HT-29 (cell line): ENCODE measurements at places on chromosomes 2 and 18. TPM values are rescaled to one million over a fixed set of nuclear protein-coding genes. Genes with fewer than 3 reads are reported as not detected.

GRCh38 chr2:42096869-42097591, 49.2 kb downstream of the PKDCC start:
- peak; percentile 65 for DNase-seq

The REEP1 gene
- total RNA-seq, result 0.13 TPM in 1 of 2 replicates, not detected in the other

DNA sequence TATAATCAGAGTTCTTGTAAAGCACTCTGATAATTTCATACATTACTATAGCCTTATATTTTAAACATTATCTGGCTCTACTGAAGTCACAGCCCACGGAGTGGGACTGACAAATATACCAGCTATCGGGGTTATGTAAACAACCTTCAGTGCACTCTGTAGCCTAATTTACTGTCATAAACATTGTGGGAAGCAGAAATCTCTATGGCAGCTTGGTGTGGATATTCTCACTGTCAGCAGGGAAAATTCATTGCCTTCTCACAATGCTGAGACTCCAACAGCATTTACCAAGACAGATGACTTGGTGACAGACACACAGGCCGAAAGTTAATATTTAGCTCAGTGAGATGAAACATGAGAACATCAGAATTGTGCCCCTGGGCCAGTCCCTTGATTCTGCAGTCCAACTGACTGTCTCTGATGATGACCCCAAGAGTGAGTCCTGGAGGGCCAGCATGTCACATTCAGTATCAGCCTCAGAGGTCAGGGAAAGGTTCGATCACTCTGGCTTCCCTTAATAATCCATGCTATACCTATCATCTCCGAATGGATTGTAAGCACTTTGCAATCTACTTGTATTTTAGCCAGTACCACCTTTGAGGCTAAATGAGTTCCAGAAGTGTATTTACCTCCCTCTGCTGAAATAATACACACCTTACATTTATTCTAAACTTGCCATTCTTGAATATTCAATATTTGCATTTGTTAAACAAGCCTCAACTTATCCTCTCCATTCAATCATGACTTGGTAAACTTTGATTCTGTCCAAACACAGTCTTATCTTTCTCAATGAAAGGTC, 146.2 kb upstream of the OSR1 start:
- peak; percentile 76 for DNase-seq

The PDE1A gene
- total RNA-seq, result not detected in 2 replicates

GRCh38 chr2:222653280-222653679, 2.6 kb downstream of the FARSB start:
- DNase-seq, result no peak

DNA sequence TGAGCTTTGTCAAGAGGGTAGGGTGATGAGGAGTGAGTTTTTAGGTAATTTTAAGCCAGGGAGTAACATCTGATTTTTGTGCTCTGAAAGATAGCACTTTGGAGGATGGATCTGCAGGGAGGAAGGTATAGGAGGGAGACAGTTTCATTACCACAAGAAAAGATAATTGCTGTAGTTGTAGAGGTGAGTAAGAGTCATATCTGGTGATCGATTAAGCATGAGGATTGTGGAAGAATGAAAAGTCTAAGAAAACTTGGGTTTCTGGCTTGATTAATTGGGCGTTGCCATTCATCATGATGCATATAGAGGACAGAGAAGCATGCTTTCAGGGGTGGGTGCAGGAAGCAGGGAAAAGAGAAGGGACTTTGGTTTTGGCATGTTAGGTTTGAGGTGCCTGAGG, 18.5 kb downstream of the KCMF1 start:
- DNase-seq, result no peak

- DNase-seq, result no peak
Measured at GRCh38 chr2:165068487-165068757, 113.1 kb upstream of the SLC38A11 start.

The CHPF gene
- total RNA-seq, result 70.1 and 75.4 TPM in 2 replicates

DNA sequence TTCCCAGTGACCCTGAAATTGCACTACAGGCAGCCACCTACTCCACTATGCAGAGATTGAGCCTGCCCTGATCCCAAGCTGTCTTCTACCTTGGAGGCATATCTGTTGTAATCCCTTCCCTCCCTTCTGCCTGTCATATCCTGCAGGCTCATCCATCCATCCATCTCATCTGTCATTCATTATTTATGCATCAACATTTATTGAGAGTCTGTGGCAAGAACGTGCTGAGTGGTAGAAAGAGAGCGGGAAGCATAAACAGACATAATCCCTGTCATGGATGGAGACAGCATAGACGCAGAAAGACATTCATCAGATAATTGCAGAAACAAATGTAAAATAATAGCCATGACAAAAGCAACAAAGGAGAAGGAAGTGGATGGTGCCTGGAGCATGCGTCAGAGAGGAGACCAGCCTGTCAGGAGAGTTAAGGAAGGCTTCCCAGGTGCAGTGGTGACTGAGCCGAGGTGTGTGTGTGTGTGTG, 110.7 kb upstream of the STPG4 start:
- DNase-seq, result no peak

The AFF3 gene
- total RNA-seq, result not detected in 2 replicates

GRCh38 chr2:66512626-66513025, 77.7 kb downstream of the MEIS1 start:
- no peak for DNase-seq

DNA sequence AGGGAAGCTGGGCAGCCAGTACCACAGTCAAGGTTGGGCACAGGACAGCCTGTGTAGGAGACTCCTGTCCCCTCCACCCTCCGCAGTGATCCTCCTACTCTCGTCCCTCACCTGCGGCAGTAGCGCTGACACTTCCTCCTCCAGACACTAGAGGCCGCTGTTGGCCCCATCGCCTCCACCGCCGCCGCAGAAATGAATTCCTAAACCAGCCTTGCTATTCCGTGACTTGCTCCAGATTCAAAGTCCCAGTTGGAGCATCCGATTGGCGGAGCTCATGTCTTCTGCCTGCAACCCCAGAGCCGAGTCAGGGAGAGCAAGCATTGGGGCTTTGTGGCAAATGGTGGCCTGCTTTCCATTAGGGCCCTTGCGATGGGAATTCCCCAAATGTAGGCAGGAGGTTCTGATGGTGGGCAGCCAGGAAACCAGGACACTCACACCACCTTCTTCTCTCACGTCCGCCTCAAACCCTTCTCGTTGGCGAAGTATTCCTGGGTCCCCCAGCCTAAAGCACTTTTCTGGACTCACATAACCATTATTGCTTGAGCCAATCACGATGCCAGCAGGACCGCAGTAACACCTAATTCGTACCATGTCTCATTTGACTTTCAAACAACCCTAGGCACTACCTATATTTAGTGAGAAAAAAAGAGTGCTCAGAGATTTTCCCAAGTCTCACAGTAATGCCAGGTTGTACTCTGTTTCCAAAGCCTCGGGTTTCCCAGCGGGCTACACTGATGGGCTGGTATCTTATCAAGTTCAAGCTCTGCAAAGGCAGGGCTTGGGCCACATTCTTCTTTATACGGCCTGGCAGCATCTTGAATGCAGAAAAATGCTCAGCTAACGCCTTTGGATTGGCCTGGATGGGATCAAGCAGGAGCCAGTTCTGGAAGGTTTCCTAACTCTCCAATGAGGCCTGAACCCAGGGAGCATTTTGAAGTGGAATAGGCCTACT, 1.2 kb upstream of the DNAJB2 start:
- DNase-seq, result peak; percentile 86

DNA sequence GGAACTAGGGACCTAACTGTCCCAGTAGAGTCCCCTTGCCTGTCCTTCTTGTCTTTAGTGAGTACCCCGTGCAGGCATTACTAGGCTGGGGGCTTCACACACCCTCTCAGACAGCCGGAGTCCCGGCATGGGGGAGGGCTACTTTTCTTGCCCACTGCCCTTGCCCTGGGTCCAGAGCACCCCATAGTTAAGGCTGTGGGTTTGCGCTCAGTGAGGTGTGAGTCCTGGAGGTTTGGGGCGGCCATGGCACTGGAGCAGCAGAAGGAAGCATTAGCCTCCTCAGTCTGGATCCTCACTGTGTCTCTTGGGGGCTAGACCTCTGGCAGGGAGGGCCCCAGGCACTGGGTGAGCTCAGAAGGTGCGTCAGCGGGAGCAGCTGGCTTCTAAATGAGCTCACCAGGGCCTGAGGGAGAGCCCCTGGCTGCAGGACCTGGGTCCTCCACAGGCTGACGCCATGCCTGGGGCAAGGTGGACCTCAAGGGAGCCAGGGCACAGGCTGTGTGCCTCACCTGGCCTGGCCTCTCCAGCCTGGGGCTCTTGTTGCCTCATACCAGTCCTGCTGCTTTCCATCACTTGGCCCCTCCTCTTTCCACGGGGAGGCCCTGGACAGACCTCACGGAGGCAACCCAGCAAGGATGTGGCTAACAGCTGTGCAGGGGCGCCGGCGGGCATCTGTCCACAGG, 27.4 kb downstream of the HS6ST1 start:
- DNase-seq, result no peak

GRCh38 chr2:49715597-49715996, 561.3 kb upstream of the FSHR start:
- no peak for DNase-seq

The DCDC2C gene
- not detected in 2 replicates for total RNA-seq

- DNase-seq, result no peak
Measured at GRCh38 chr2:196230061-196230854, 58.9 kb upstream of the STK17B start.

DNA sequence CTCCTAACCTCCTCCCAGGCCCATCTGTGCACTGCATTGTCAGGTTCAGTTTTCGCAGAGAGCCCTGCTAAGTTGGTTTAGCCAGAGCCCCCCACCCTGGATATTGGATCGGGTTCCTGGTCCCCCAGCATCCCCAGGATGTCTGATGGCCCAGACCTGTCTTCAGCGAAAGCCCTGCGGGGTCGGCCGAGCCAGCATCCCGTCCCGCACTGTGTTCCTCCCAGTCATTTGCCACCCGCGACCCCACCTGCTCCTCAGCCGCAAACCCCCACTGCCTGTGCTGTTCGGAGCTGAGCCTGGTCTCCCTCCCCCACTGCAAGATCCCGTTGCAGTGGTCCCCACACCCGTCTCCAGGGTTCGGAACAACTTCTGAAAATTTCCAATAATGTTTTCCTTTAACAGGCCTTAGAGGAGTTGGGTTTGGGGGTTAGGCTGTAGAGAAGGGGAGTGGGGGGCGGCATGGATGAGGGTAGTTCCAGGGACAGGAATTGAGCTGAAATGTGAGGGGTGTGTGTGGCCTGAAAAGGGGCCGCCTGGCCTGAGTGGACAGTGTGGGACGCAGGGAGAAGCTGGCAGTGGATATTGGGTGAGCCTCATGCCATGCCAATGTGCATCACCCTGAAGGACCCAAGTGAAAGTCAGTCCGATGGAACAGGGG, 1.6 kb upstream of the COPS9 start:
- DNase-seq, result no peak

GRCh38 chr2:215825707-215826106, 187.6 kb downstream of the MREG start:
- DNase-seq, result no peak

The GNLY gene
- total RNA-seq, result not detected in 2 replicates

DNA sequence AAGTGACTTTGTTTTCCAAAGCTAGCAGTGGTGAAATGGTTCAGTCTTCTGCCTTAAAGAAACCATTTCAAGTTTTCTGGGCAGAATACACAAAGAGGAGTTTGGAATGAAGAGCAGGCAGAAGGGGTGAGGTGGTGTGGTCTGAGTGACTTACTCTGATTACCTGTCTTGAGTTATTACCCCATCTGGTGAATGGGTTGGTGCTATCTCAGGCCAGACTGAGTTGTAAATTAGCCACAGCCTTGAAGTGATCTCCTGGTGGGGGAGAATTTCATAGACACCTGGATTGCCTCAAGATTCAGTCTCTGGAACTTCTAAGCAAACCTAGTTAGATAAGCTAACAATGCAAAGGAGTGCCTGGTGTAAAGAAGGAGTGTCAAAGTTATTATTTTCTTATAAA, 983.5 kb upstream of the NXPH2 start:
- DNase-seq, result no peak

DNA sequence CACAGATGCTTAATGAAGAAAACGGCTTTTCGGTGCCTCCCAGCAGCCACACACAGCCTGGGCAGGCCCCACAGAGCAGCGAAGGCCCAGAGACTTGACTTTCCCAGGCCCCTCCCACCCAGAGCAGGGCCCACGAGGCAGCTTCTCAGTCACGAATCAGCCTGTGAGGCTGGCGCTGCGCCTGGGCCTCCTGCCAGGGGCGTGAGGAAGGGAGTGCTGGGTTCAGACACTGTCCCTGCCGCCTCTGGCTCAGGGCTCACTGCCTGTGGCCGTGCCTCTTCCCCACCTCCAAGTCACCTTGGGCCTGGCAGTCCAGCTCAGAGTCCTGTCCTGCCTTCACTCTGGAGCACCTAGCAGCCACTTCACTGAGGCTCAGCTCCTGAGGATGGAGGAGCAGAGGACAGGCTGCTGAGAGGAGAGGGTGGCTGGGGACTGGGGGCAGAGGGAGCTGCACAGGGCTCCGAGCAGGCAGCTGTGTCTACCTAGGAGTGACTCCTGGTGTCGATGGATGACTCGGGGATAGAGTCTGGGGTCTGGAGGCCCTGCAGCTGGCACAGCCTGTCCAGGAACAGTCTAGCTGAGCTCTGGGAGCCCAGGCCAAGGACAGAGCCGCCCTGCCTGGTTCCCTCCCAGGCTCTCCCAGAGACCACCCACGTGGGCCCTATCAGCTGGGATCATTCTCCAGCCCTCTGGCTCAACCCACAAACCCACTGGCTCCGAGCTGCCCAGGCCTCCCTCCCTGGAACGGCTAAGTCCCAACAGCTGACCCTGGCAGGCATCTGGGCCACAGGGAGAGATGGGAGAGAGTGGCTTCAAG, 36.4 kb upstream of the FOSL2 start:
- peak; percentile 26 for DNase-seq

DNA sequence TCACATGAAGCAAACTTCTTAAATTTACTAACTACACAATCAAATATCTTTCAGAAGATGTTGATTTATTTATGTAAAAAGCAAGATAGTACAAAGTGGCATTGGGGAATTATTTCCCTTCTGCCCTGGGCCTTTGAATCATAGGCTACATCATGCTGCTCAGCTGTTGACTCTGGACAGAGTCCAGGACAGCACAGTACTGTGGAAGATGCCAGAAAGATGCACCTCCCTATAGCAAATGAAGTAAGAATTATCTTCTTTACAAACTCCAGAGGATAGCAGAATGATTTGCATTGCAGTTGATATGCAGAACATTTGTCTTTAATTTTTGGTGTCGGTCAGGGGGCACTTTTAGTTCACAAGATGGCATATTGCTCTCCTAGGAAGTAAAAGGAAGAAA, 1354.5 kb upstream of the ZEB2 start:
- DNase-seq, result no peak

DNA sequence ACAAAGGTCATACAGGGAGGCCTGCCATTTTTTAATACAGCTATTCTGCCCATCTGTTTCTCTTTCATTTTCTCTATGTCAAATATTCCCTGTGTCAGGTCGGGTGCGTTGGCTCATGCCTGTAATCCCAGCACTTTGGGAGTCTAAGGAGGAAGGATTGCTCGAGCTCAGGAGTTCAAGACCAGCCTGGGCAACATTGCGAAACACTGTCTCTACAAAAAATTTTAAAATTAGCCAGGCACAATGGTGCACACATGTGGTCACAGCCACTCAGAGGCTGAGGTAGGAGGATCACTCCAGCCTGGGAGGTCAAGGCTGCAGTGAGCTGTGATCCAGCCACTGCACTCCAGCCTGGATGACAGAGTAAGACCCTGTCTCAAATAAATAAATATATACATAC, 34.7 kb downstream of the TMEM37 start:
- no peak for DNase-seq

- DNase-seq, result peak; percentile 82
Measured at GRCh38 chr2:96143848-96144480, 1.3 kb downstream of the DUSP2 start.

The C2orf72 gene
- total RNA-seq, result 2.1 and 4.1 TPM in 2 replicates
